ENCODE measurements at places on chromosomes 2 and 18.

- no peak for DNase-seq
Observed at GRCh38 chr2:24399434-24400206, 39.3 kb upstream of the ITSN2 start.

GRCh38 chr2:47771211-47771610 is 11.7 kb upstream of the MSH6 start:
- peak; percentile 88 for DNase-seq

GRCh38 chr2:120235681-120236080 is 12.5 kb upstream of the TMEM185B start:
- no peak for DNase-seq

DNA sequence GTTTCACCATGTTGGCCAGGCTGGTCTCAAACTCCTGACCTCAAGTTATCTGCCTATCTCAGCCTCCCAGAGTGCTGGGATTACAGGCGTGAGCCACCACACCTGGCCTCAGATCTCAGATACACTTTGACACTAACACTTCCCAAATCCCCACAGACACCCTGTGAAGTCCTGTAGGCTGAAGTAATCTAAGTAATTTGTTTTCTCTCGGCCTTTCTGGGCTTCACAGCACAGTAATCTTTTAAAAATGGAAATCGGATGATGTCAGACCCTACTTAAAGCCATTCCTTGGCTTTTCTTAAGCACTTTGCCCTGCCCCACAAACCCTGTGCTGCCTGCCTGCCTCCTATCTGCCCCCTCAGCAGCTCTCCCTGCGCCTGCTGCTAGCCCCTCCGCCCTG is 16.2 kb downstream of the ATIC start:
- DNase-seq, result no peak

DNA sequence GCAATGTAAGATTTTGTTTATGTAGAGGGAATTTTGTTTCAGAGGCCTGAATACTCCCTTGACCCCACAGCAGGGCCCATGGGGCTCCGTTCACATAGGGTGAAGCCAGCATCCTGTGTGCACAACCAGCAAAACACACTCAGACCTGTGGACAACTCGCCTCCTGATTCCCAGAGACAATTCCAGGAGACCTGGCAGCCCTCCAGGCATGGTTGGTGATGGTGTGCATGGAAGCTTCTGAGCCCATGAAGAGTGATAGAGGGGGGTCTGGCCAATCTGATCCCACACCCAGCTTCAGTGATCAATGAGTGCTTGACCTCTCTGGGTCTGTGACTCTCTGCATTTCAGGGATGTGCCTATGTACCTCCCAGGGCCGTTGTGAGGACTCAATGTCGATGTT is 91.0 kb upstream of the RAB6C start:
- DNase-seq, result no peak

GRCh38 chr2:176173567-176174381 is 14.7 kb upstream of the HOXD1 start:
- no peak for DNase-seq

GRCh38 chr2:106232638-106233349 is 38.7 kb upstream of the UXS1 start:
- peak; percentile 9 for DNase-seq

GRCh38 chr2:105125920-105126319 is 88.1 kb downstream of the MRPS9 start:
- no peak for DNase-seq

DNA sequence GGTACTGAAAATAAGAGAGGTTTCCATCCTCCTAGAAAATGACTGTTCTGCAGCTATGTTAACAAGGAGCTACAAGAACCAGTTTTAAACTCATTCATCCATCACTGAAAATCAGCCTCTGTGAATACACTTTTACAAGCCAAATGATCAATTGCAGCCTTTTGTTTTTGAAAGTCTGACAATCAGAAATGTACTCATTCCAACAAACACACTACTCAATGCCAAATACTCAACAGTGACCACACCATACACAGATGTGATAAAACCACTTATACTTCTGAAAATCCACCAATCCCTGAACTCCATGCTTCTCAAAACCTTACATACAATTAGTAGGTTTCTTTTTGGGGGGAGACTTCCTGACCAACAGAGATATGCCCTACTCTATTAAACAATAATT is 663.9 kb upstream of the CHAC2 start:
- DNase-seq, result no peak

DNA sequence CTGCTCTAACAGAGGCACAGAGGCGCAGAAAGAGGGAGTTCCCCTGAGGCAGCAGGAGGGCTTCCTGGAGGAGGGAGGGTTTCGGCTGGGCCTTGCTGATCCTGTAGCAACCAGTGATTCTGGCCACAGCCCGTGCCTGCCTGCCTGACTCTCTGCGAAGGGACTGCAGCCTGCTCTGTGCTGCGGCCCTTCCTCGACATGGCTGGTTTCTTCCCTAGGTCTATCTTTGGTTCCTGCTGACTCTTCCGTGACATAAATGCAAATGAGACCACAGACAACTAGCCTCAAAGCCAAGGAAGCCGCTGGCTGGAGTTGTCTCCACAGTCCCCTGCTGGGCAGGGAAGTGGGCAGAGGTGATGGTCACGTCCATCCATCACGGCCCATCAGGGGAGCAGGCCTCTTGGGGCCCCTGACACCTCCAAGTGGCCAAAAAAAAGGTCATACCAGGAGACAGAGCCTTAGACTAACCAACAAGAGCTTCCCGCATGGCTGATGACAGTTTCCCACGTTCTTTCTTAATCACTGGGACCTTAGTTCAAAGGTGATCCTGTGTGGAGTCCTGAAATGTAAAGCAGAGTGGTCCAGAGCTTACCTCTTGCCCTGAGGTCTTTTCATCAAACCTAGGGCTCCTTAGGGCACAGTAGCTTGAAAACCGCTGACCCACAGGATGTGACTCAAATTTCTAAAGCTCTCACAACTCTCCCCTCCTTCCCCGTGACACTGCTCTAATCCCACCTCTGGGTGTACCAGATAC is 55.3 kb downstream of the HS1BP3 start:
- no peak for DNase-seq

- DNase-seq, result no peak
Observed at GRCh38 chr2:9287400-9288045, 80.9 kb downstream of the ASAP2 start.

DNA sequence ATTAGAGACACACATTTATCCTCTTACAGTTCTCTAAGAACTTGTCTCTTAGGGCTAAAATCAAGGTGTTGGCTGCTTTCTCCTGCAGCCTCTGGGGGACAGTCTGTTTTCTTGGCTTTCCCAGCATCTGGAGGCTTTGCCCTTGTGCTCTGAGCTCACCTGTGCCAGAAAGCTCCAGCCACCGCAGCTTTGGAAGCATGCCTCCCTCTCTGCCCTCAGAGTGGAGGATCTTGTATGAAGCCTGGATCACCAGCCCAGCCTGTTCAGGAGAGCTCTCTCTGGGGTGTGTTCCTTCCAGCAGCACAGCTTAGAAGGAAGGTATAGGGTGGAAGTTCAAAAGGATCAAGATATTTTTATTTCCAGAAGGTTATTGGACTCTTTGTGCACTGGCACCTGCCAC is 53.1 kb upstream of the TPO start:
- DNase-seq, result no peak

DNA sequence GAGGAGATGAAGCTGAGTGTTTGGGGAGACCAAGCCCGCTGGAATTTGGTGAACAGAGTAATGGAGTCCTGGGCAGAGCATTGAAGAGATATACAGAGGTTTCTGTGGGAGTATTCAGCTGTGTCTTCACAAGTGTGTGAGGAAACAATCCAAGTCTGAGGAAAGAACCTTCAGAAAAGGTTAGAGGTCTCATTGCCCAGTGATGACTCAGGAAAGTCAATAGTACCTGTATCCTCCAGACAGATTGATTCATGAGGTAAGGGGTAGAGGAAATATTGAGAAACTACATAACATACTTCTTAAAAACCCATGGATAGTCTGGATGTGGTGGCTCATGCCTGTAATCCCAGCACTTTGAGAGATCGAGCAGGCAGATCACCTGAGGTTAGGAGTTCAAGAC is 392.3 kb downstream of the GALNT13 start:
- DNase-seq, result no peak

- no peak for DNase-seq
Observed at GRCh38 chr2:134178138-134178877, 75.6 kb upstream of the MGAT5 start.

- DNase-seq, result no peak
Observed at GRCh38 chr2:205171261-205171940, 510.9 kb upstream of the NRP2 start.

GRCh38 chr18:77911971-77912605 is 662.4 kb downstream of the GALR1 start:
- no peak for DNase-seq

GRCh38 chr2:158745067-158745865 is 49.9 kb upstream of the DAPL1 start:
- peak; percentile 66 for DNase-seq

DNA sequence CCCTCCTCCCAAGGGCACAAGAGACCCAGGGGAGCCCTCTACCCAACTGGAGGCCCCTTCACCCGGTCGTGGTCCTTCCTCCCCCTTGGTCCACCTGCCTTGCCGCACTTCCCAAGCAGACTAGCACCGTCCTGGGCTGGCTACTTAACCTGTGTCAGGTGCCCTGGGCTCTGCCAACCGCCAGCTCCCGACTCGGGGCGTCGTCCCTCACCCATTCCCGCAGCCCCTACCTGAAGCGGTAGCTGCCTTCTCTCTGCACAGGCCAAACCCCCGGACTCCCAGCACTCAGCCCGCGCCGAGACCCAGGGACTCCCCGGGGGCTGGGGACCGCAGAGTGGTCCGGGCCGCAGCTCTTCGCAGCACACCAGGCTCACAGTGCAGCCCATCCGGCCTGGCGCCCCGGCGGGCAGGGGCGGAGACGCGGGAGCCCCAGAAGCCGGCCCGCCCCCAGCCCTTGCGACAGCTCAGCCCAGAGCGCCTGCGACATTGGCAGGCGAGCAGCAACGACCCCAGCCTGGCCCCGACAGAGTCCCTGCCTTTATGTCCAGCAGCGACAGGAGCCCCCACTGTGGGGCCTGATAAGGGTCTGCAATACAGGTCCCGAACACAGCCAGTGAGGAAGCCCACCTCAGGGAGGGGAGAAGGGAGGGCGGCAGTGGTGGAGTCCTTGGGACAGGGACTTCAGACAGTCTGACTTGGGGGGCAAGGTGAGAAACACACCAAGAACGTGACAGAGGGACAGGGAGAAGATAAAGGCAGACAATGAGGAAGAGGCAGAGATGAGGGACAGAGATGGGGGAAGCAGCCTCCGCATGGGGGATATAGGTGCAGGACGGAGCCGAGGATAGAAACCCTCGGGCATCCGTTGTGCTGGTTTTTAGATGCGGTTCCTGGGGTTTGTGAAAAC is 31.0 kb upstream of the TNS1 start:
- DNase-seq, result no peak

- no peak for DNase-seq
Observed at GRCh38 chr2:149658553-149658952, 71.0 kb upstream of the MMADHC start.

- no peak for DNase-seq
Observed at GRCh38 chr2:42781181-42781580, 11.2 kb downstream of the HAAO start.

GRCh38 chr2:97906307-97906706 is 89.4 kb downstream of the TMEM131 start:
- DNase-seq, result no peak

GRCh38 chr18:1968801-1969498 is 602.4 kb downstream of the METTL4 start:
- DNase-seq, result no peak

- no peak for DNase-seq
Observed at GRCh38 chr2:18900691-18901141, 311.3 kb upstream of the NT5C1B start.

GRCh38 chr18:58723810-58724602 is 52.7 kb downstream of the MALT1 start:
- DNase-seq, result no peak

Measured in C1 segment of cervical spinal cord (tissue), 14 donors.